Sciatic nerve (tissue), 2 donors: ENCODE measurements at places on chromosomes 3 and 15. TPM values are rescaled to one million over a fixed set of nuclear protein-coding genes. Genes with fewer than 3 reads are reported as not detected.

IL17RE gene
- total RNA-seq, result 5.3 TPM

MUSTN1 gene
- 23.9 TPM for total RNA-seq

TNNC1 gene
- total RNA-seq, result 205 TPM

FAM174B gene
- total RNA-seq, result 17.5 TPM

TRH gene
- total RNA-seq, result not detected

CD86 gene
- total RNA-seq, result 15.4 TPM

ARID3B gene
- 5.5 TPM for total RNA-seq

TBL1XR1 gene
- 182 TPM for total RNA-seq

CP gene
- total RNA-seq, result 26.1 TPM

GOLGA8J gene
- total RNA-seq, result 0.89 TPM

DNA sequence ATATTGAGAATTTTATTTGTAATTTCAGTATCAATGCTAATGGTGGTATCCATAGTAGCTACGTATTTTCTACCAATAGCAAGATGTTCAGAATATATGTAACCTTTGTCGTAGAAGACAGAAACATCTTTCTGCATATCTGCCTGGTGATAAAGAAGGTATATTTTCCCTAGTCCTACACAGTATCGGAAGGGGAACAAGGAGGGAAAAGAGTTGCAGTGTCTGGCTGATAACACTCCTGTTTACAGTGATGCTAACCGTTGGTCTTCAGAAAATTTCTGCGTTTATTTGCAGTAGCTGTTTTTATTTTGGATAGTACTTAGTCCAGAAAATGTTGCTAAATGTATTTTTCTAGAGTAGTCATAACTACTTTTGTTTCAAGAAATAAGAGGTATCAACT lies 25.2 kb downstream of the TSC22D2 start:
- no peak for DNase-seq

DNA sequence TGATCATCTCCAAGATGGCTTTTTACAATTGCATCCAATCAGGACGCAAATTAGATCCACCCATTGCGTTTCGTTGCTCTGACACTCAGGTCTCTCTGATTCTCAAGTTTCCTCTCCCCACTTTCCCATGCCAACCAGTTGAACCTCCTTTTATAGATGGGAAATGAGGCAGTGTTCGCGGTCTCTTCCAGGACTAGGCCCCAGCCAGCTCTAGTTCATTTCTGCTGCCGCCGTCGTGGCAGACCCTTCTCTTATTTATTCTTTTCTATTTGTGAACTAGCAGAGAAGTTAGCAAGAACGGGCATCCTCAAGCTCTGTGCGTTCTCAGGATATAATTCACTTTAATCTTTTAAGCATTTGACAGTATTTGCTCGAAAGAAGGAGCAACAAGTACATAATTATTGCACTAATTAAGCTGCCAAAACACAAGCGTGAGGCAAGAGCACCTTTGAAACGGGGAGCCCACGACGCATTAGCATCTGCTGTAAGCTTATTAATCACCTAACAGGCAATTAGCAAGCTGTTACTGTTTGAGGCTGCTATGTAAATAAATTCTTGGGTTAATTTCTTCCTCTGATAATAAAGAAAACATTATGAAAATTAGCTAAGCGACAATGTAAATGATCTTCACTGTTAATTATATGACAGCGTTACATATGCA lies 246.4 kb upstream of the TLE3 start:
- peak; percentile 6 for DNase-seq

- DNase-seq, result no peak
These were observed 390.5 kb downstream of the GABRG3 start for GRCh38 chr15:27361438-27361837.

DNA sequence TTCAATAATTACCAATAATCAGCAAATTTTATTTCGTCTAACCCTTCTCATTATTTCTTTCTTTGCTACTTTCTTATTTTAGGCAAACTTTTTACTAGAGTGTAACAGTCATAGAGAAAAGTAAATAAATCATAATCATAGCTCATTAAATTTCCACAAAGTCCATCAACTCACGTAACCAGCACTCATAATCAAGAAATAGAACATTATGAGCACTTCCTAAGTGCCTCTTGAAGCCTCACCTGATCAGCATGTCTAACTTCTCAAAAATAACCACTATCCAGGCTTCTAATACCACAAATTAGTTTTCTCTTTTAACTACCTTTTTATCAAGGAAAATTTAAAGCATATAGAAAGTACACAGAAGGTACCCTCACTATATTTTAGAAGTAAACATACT lies 38.4 kb upstream of the SLC12A8 start:
- no peak for DNase-seq

GRCh38 chr3:100068826-100069225 lies 45.5 kb downstream of the FILIP1L start:
- DNase-seq, result peak; percentile 86

DNA sequence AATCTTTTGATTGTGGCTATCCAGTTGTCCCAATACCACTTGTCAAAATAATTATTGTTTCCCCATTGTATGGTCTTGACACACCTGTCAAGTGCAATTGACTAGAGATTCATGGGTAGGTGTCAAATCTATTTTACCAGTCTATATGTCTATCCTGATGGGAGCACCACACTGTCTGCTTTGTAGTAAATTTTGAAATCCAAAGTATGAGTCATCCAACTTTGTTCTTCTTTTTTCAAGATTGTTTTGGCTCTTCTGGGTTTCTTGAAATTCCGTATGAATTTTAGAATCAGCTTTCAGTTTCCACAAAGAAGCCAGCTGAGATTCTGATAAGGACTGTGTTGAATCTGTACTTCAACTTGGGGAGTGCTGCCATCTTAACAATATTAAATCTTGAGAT lies 71.9 kb downstream of the CSNK1G1 start:
- no peak for DNase-seq

DNA sequence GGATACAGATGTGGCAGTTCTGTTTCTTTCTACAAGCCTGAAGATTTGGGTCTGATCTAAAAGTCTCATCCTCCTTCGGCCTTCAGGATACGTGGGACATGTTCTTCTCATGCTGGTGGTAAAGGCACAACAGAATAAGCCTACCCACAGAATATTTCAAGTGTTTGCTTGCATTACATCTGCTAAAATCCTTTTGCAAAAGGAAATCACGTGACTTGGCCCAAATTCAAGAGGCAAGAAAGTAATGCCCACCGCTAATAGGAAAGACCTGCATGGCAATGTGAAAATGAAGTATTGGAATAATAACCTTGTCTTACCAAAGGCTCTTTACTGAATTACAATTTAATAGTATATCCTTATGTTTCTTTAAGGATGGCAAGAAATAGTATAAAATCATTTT lies 439.9 kb upstream of the TGFBR2 start:
- no peak for DNase-seq

GRCh38 chr3:105829871-105830622 lies 38.8 kb downstream of the CBLB start:
- no peak for DNase-seq

DNA sequence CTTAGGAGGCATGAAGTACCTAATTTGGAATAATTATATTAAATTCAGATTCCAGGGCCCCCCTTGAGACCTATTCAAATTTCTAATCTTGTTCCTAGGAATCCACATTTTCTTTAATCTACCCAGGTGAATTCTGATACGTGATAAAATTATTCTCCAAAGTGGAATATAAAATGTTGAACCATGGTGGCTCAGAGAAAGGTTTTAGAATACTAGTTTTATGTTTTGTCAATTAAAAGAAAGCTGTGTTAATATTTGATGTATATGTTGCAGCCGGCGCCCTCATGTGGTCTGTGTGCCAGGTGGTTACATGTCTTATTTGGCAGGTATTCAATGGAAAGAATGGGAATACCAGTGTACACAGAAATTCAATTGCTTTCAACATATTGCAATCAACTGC lies 321.8 kb downstream of the FEZF2 start:
- no peak for DNase-seq

DNA sequence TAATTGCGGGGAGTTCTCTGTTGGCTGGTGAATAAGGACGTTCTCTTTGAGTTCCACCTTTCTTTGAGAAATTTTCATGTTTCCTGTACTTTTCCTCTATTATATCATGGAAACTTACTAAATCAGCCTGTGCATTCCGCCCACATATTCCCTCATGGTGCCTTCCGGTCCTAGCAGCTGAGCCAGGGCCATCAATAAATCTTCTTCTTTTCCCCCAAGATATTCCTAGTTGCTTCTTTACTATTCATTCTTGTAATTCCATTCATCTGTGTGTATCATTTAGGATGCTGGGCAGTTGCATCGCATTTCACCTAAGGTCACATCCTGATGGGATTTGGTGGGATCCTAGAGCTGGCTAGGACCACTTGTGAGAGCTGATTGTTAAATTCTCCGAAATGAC lies 139.2 kb downstream of the RBMS3 start:
- DNase-seq, result no peak

DNA sequence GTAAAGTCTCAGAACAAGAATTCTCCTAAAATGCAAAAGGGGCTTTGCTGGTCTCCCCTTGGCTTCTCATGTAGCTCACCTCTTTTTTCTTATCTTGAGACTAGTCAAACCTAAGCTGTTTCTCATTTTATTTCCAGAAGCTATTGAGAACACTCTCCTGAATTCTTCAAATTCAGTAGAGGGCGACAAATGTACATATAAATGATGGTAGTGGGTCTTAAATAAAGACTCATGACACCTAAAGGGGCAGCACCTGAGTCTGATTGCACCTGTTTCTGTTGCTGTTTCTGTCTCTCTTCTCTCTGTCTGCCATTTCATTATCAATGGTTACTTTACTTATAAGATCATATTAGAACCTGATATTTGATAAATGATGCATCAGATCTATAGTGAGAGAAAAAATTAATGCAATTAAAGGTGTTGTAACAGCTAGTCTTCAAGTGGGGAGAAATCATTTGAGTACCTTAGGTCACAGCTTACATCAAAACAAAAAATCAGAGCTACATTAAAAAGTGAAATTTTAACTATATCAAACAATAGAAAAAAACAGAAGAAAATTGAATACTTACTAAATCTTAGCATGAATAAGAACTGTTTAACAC lies 7.0 kb downstream of the ADIPOQ start:
- DNase-seq, result no peak

- DNase-seq, result no peak
These were observed 373.4 kb downstream of the EPHA6 start for GRCh38 chr3:97187771-97188170.

DNA sequence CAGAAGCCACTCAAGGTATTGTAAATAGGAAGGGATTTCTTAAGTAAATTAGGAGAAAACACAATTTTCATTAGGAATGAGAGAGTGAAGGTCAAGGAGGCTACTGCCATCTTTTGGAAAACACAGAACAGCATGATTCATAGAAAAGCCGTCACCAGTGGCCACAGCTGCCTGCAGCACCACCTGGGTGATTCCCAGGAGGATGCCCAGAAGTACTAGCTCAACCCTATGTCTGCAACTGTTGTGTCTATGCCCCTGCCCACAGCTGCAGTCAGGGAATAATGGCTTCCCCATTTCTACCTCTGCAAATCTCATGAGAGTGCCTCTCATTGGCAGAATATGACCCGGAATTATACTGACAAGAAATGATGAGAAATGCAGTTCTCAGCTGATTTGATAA lies 300.0 kb downstream of the IGSF11 start:
- DNase-seq, result no peak

DNA sequence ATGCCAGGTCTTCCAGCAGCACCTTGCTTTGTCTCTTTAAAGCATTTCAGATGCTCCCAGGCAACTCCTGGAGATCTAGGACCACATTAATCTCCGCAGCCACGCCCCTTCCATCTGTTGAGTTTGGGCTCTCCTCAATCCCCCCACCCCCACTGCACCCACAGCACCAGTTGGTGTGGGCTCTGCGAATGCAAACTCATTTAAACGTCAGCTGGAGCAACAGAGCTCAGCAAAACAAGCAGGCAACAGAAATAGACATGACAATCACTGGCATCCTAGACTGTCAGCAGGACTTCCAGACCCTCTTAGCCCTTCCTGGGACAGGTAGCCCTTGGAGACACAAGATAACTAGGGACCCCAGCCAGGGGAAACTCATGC lies 106.9 kb downstream of the LSM3 start:
- no peak for DNase-seq

- no peak for DNase-seq
These were observed 14.3 kb upstream of the PDCD7 start for GRCh38 chr15:65147902-65148301.

- DNase-seq, result no peak
These were observed 363 bp downstream of the EMC3 start for GRCh38 chr3:9986230-9986725.

DNA sequence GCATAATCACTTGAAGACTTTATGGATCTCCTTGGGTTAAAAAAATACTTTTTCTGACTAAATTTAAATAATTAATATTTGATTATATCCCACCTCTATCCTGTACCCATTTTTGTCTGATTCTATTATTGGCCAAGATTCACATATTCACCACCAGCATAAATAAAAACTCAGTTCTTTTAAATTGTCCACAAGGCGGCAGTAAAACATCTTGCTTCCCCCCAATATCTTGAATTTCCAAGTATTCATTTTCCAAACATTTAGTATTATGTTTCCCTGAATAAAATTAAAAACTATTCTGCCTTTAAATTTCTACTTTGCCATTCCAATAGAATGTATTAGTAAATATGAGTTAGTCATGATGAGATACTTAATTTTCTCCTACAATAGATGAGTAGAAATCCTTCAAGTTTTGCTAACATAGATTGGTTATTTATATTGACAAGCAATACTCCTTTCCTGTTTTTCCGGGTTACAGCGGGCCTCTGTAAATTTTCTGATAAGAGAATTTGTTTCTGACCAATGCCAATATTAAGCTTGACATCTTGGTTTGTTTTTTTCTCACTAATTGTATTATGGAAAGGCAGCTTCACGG lies 218.7 kb upstream of the MDFIC2 start:
- no peak for DNase-seq

GRCh38 chr15:91099995-91100813 lies at the start of gene SV2B:
SV2B (plus strand) TSS chr15:91100257; CDS start chr15:91226264, 126,007 bp downstream.
- no peak for DNase-seq

- DNase-seq, result no peak
These were observed 134.1 kb upstream of the MNS1 start for GRCh38 chr15:56598991-56599390.

- DNase-seq, result no peak
These were observed 190.1 kb downstream of the FAM43A start for GRCh38 chr3:194875581-194876402.

GRCh38 chr3:6216135-6217026 lies 644.5 kb upstream of the GRM7 start:
- no peak for DNase-seq

DNA sequence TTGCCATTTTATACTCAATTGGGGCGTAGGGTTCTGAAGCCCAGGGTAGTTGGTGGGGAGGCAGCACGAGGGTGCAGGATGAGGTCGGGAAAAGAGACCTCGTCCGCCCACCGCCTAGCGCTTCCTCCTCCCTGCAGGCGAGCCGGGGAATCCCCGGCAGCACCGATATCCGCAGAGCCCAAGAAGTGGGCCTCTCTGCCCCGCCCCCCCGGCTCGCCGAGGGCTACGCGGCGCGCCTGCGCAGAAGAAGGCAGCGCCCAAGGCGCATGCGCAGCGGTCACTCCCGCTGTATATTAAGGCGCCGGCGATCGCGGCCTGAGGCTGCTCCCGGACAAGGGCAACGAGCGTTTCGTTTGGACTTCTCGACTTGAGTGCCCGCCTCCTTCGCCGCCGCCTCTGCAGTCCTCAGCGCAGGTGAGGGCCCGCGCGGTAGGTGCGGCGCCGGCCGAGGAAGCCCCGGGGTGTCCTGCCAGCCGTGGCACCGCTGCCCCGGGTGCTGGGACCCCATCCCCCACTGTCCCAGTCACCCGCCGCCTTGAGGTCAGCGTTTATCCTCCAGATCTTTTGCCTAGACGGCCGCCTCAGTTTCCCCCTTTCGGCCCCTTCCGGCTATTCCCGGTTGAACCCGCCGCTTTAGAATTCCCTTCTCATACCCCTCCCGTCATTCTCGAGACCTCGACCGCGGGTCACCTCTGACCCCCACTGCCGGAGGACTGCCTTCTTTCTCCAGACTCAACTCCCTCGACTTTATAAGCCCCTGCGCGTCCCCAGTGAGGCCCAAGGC lies at the start of gene ALAS1:
Gene ALAS1 (plus strand): TSS at position 319 of the 784 bp plus-strand sequence. CDS start 1,082 bp downstream, outside the sequence.
- peak; percentile 96 for DNase-seq
